ENCODE measurements at places on chromosomes 1 and 21.

- DNase-seq: no peak
Observed at GRCh38 chr21:36557316-36557715, 77.4 kb upstream of the CLDN14 start.

GRCh38 chr1:93810316-93810715 is 68.7 kb downstream of the DNTTIP2 start:
- no peak for DNase-seq

GRCh38 chr1:160125746-160126145 is 10.2 kb downstream of the ATP1A2 start:
- DNase-seq: no peak

DNA sequence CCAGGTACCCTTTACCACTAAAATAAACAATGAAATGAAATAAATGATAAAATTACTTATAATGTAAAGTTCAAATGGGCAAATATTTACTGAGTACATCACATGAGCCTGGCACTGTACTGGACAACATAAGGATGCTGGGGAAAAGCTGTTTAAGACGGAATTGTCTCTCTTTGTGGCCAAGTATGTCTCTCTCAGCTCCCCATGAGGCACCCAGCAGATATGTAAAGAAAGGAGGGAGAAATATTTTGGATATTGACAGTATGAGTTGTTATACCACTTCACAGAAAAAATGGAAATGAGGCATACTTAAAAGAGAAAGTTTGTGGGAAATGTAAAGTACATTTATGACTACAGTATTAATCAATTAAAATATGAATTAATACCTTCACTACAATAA is 1.0 kb upstream of the TNFSF4 start:
- no peak for DNase-seq

- no peak for DNase-seq
Observed at GRCh38 chr1:207911856-207912760, 1.2 kb upstream of the CD34 start.
